ENCODE measurements at places on chromosomes 2 and 18. TPM values are rescaled to one million over a fixed set of nuclear protein-coding genes. Genes with fewer than 3 reads are reported as not detected.

SLC5A7 gene
- not detected for polyA plus RNA-seq

CACNB4 gene
- polyA plus RNA-seq = 29.0 TPM

ANKRD29 gene
- 4.9 TPM for polyA plus RNA-seq

UGT1A5 gene
- polyA plus RNA-seq = not detected

RAB27B gene
- polyA plus RNA-seq = 53.4 TPM

C2orf81 gene
- 3.3 TPM for polyA plus RNA-seq

ZAP70 gene
- not detected for polyA plus RNA-seq

MAP2 gene
- 436 TPM for polyA plus RNA-seq

ALPP gene
- polyA plus RNA-seq = not detected

MYO7B gene
- polyA plus RNA-seq = 0.16 TPM

NAGK gene
- 180 TPM for polyA plus RNA-seq

GGCX gene
- polyA plus RNA-seq = 33.9 TPM

PSMD1 gene
- 83.8 TPM for polyA plus RNA-seq

KIAA1328 gene
- 8.5 TPM for polyA plus RNA-seq

SPHKAP gene
- 1.7 TPM for polyA plus RNA-seq

SMCHD1 gene
- polyA plus RNA-seq = 49.4 TPM

GYPC gene
- polyA plus RNA-seq = not detected

ESCO1 gene
- polyA plus RNA-seq = 21.9 TPM

NCL gene
- 101 TPM for polyA plus RNA-seq

IL36A gene
- not detected for polyA plus RNA-seq

FTCDNL1 gene
- polyA plus RNA-seq = not detected

CROCC2 gene
- not detected for polyA plus RNA-seq
